Osteoblast (primary cell): ENCODE measurements at places on chromosomes 7 and 10. TPM values are rescaled to one million over a fixed set of nuclear protein-coding genes. Genes with fewer than 3 reads are reported as not detected.

CYP2C19 gene
- total RNA-seq: not detected in 2 replicates

SSC4D gene
- 0.88 and 1.1 TPM in 2 replicates for total RNA-seq

DNA sequence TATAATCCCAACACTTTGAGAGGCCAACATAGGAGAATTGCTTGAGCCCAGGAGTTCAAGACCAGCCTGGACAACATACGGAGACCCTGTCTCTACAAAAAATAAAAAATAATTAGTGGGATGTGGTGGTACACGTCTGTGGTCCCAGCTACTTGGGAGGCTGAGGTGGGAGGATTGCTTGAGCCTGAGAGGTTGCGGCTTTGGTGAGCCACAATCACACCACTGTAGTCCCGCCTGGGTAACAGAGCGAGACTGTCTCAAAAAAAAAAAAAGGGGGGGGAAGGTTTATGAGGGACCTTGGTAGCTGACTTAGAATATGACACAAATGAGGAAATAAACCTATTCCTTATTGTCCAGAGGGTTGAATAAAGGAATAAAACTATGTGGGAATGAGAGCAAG lies 30.8 kb downstream of the SCD start:
- DNase-seq: no peak

NEBL gene
- under 0.01 and 0.29 TPM in 2 replicates for total RNA-seq

- DNase-seq: no peak
These were observed 14.7 kb downstream of the KCTD7 start for GRCh38 chr7:66643395-66643794.

DDC gene
- total RNA-seq: not detected in 2 replicates

CYP3A4 gene
- not detected in 2 replicates for total RNA-seq
